Posterior cingulate gyrus (tissue), 11 donors: ENCODE measurements at places on chromosomes 16 and 17.
A peak's percentile ranks its signal among the peaks of the same experiment; 100 is the strongest.

DNA sequence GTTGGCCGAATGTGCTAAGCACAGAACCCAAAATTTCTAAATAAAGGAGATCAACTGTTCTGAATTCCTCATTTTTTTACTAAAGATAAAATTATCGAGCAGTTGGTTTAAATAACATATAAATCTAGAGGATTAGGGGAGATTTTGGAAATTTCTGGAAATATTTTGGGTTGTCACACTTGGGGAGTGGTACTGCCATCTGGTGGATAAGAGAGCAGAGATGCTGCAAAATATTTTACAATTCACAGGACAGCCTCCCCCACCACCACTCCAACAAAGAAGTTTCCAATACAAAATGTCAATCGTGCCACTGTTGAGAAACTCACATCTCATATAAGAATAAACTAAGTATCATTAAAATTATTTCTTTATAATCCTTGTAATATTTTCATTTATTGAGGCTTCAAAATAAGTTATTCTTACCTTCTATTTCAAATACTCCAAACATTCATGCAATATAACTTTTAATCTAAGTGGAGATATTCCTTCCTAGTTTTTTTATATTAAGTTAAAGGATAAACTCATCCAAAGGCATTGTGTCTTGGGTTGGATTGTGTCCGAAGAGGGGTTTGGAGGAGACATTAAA, 17.0 kb upstream of the ABCA8 start:
- no peak for DNase-seq

DNA sequence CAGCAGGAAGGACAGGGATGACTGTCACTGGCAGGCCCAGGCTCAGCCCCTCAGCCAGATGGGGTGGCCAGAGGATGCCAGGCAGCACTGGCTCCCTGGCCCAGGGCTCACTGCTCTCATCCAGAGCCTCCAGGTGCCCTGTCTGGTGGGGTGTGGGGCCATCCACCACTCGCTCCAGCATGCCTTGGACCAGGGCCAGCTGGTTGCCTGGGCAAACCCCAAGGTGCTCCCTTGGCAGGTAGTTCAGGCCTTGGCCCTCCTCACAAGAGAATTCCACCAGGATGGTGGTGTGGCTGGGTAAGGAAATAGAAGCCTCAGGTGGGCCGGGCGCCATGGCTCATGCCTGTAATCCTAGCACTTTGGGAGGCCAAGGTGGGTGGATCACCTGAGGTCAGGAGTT, 29.4 kb downstream of the LGALS9 start:
- peak; percentile 72 for DNase-seq

DNA sequence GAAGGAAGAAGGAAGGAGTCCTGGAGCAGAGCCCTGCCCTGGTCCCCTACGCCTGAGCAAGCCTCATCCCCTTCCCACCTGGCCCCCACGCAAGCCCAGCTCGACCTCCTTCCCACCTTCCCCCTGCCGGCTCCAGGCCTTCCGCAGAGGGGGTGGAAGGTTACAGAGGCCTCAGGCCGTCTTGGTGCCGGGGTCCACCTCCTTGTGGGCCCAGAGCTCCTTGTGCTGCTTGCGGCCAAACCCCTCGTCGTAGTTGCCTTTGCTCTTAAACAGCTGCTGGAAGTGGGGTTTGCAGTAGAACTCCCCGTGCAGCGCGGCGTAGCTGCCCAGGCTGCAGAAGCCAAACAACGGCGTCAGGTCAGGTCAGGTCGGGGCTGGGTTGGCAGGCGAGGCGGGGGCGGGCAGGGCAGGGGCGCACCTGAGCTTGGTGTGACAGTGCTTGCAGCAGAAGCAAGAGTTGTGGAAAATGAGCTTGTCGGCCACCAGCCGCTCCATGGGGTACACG, 1.5 kb downstream of the LIMD2 start:
- peak; percentile 77 for DNase-seq

DNA sequence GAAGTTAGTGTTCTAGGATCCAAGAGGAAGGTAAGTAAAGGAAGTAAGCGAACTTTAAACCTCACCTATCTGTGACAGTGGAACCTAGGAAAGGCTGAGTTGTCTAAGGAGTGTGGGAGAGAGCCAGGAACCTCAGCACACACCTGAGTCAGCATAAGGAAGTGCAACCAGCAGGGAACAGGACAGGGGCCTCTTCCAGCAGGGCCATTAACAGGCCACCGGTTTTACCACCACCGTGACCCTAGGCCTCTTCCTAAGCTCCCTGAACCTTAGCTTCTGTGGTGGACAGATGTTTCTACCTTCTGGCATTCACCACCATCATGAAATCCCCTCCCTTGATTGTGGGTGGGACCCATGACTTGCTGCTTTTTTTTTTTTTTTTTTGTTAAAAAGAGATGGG, 26.7 kb upstream of the GPATCH8 start:
- DNase-seq: no peak

DNA sequence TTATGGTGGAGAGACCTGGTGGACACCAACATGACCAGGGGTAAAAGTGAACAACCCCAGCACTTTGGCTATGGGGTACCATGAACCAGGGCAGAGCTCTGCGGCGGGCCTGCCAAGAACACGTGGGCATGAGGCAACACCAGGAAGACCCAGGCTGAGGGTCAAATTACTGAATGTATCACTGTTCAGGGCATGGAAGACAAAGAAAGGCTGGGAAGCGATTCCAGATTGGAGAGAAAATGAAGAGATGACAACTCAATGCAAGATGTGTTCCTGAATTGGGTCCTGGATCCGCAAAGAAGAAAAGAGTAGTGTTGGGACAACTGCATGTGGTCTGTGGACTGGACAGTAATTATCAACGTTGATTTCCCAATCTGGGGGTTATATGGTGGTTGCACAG, 19.8 kb downstream of the SPHK1 start:
- no peak for DNase-seq

DNA sequence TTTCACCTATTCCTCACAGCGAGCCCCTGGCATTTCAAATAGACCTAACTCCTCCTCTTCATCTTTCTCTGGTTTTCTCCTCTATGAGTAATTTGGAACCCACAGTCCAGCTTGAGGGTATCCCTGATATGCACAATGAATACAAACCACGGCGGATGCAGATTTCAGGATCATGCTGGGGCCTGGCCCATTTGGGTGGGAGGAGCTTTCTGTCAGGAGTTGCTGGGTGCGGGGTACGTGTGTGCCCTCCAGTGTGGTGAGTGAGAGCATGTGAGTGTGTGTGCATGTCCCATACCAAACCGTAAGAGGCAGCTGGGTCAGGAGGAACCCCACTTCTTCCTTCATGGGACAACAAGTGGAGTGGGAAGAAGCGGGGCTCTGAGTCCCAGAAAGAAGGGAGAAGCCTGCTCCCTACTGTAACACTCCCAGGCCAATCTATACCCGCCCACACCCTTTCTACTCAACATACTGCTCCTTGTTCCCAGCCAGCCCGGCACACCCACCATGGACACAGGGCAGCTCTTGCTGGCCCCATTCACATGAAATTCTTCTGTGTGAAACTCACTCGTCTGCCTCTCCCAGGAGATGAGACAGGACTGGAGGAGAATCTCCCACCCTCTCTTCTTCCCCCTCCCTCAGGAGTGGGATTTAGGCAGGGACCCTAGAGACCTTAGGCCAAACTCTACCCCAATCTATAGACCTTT, 18.4 kb downstream of the CNTNAP1 start:
- peak; percentile 74 for DNase-seq

DNA sequence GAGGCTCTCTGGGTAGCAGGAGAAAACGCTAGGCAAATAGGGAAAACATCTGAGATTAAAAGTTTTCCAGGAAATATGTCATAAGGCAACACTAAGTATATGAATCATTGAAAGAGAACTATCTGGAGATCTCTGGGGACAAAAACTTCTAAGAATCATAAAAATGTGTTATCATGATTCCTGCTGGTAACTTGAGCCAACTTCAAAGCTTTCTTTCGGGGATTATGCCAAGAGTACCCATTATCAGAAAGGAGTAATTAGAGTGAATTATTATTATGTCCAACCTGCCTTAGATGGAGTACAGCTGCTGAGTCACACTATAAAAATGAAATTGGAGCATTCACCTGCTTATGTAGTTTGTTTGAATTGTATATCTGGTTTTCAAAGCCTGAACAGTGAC, 488.5 kb upstream of the SOX9 start:
- no peak for DNase-seq

DNA sequence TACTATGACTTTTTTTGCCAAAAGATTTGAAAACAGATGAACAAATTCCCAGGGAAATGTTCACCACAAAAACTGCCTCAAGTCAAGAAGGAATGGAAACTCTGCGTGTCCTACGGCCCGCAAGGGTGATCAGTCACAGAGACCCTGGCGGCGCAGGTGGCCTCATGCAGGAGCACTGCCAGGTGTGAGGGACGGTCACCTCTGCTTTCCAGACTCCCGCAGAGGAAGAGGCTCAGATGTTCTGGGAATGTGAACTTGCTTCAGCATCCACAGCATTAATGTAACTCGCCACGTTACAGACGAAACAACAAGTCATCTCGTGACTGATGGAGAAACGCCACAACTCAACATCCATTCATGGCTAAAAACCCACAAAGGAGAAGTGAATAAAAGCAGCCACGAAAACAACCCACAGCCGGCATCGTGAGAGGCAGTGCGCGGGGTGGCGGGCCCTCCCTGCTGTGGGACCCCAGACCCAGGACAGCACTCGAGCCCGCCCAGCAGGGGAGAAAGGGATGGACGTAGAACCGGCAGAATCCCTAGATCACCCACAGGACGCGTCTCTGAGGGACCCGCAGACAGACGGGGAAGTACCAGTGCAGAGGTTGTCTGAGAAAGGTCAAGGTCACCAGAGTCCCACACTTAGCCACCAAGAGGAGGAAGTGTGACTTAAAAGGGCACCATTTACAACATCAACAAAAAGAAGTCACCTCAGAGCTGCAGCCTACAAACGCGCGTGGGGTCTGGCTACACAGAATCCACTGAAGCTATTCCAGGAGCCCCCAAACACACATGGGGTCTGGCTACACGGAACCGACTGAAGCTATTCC, 76.9 kb upstream of the GNG13 start:
- no peak for DNase-seq

- no peak for DNase-seq
These were observed 61.4 kb upstream of the ARHGAP44 start for GRCh38 chr17:12727881-12728280.

DNA sequence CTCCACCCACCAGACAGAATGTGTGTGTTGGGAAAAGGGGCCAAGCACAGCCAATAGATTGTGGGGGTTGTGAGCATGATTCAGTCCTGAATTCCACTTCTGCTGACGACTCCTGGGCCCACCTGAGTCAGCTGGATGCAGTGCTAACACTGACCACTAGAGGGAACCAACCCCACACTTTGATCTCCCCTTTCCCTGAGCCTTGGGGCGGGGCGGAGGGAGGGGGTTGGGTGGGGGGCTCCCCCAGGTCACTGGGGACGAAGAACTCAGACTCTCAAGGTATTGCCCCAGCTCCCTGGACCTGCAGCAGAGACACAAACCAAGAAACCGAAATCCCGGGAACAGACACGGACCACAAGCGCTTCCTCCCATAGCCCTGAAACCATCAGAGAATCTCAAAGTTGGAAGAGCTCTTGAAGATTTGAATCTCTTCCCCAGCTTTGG, 621 bp upstream of the CSHL1 start:
- DNase-seq: peak; percentile 72

GRCh38 chr16:73265124-73265837, 217.4 kb upstream of the ZFHX3 start:
- no peak for DNase-seq

GRCh38 chr17:31008374-31009041, 37.7 kb downstream of the RNF135 start:
- DNase-seq: peak; percentile 42

- peak; percentile 85 for DNase-seq
These were observed 647 bp downstream of the UNK start for GRCh38 chr17:75785016-75785890.

- peak; percentile 10 for DNase-seq
These were observed 165.4 kb downstream of the AIPL1 start for GRCh38 chr17:6269478-6269877.

DNA sequence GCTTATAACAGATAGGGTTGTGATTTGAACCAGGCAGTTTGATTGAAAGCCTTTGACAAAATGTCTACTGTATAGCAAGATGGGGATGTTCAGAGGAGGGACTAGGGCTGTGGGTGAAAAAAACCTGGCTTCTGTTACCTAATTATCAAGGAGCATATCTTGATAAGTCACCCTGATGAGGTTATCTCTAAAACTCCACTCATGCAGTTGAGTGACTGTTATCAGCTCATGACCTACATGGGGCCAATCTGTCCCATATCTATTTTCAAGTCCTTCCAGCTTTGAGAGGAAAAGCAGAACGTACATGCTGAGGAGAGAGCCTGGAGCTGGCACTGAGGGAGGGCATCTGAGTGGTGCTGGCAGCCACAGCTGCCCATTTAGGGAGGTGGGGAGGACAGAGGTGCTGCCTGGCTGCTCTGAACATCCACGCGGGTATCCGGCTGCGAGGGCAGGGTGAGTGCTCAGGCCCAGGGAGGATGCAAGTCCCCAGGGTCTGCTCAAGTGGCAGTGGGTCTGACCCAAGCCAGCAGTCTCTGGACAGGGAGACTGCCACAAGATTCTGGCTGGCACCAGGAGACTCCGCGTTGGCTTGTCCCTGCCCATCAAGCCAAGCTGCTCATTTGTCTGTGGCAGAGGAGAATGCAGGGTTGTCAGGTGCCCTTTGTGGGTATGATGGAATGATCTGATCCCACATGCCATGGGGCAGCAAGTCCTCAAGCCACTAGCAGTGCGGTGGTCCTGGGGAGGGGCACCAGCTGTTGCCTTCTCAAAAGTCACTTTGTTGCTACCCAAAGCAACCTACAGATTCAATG, 29.2 kb downstream of the ATPAF2 start:
- DNase-seq: no peak

GRCh38 chr16:20901436-20902112, 1.0 kb downstream of the LYRM1 start:
- DNase-seq: peak; percentile 16

- DNase-seq: no peak
These were observed 40.0 kb downstream of the SEC14L1 start for GRCh38 chr17:77180503-77181357.

DNA sequence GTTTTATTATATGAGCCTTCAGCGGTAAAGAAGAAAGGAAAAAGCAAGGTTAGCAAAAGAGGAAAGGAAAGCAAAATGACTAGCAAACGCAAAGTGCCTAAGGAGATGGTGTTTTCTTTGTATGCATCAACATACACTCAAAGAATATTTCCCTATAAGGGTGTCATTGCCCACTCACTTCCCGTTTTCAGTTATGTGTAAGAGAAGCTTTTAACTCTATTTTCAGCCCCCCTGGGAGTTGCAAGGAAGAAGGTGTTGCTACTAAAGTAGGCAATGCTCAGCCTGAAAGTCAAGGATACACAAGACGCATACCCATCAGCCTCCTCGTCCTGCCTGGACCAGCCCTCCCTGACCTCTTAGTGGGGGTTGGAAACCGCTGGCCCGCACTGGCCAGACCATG, 267.7 kb upstream of the ZFHX3 start:
- DNase-seq: no peak

DNA sequence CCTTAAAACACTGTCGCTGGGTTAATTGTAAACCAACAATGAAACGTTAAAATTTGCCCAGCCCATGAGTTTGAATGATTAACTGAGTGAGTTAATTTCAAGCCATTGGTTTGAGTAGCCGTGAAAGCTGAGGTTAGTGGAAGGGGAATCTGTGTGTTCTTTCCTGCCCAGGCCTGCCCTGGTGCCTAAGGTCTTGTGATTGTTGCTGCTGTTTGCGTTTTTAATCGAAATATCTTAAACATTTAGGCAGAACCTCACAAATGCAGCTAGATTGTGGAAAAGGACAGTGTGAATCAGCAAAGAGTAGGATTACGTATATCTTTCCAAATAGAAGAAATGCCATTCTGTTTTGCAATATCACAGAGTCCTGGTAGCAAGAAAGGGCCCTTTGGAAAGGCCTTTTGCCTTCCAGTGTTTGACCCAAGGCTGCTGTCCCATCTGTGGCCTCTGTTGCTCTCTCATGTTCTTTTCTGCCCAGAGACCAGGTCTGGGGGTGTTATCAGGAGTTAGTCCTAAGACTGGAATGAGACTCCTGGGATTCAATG, 113.8 kb downstream of the MSI2 start:
- DNase-seq: no peak
